ENCODE measurements at places on chromosomes 3 and 15. TPM values are rescaled to one million over a fixed set of nuclear protein-coding genes. Genes with fewer than 3 reads are reported as not detected.

GADL1 gene
- not detected for total RNA-seq

- DNase-seq: no peak
These were observed 1.4 kb downstream of the SETD5 start for GRCh38 chr3:9398700-9399336.

- DNase-seq: no peak
These were observed 18.2 kb downstream of the RTP1 start for GRCh38 chr3:187215460-187215859.

DNA sequence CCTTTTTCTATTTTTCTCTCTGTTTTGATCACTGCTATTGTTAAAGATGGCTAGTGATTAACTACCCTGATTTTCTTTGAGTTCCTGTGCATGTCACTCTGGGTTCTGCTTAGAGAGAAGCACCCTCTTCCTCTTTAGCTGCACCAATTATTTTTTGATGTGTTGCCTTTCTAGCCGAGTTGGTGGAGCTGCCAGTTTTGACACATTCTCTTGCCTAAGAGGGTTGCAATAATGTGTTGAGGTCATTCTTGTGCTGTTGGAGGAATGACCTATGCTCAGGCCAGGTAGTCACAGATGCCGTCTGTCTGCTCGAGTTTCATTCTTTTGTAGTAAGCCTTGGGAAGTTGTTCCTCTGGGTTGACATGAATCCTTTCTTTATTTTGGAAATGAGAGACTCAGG lies 84.6 kb upstream of the DPH6 start:
- no peak for DNase-seq

GRCh38 chr15:29170521-29170920 lies 99.1 kb downstream of the NSMCE3 start:
- DNase-seq: no peak

GRCh38 chr15:77022646-77023575 lies 28.0 kb downstream of the PSTPIP1 start:
- peak; percentile 39 for DNase-seq

- no peak for DNase-seq
These were observed 110.4 kb upstream of the RORA start for GRCh38 chr15:61339516-61339915.
